ENCODE measurements at places on chromosomes 7 and 10. TPM values are rescaled to one million over a fixed set of nuclear protein-coding genes. Genes with fewer than 3 reads are reported as not detected.
A peak's percentile ranks its signal among the peaks of the same experiment; 100 is the strongest.

GRCh38 chr10:126650161-126650560, 20.3 kb downstream of the C10orf90 start:
- DNase-seq, result peak; percentile 60
- H3K27ac ChIP-seq, result no peak overlapping the region
- no peaks in the 10 kb centered on the region for H3K27me3 ChIP-seq
- H3K36me3 ChIP-seq, result no peaks in the 10 kb centered on the region
- H3K4me1 ChIP-seq, result no peaks in the 10 kb centered on the region
- H3K4me3 ChIP-seq, result no peak overlapping the region

Gene TMEM168
- total RNA-seq, result 14.1 TPM

DNA sequence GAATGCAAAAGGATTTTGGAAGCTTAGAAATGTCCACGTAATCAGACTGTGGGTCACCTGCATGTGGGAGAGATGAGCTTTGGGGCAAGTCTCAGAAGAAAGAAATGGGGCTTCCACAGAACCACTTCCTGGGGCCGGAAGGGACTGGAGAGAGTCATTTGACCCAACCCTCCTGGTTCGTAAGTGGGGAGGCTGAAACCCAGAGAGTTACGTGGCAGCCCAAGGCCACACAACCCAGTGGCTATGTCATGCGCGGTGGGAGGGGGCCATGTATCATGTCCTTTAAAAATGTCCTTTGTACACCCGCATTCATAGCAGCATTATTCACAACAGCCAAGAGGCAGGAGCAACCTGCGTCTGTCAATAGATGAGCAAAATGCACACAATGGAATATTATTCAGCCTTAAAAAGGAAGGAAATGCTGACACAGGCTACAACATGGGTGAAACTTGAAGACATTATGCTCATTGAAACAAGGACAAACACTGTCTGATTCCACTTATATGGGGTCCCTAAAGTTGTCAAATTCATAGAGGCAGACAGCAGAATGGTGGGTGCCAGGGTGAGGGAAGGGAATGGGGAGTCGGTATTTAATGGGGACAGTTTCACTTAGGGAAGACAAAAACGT, 15.1 kb downstream of the CAMK2B start:
- no peaks in the 10 kb centered on the region for H3K36me3 ChIP-seq
- no peak overlapping the region for H3K27ac ChIP-seq
- no peaks in the 10 kb centered on the region for H3K4me1 ChIP-seq
- H3K4me3 ChIP-seq, result peak overlapping the region; percentile 44
- no peak for DNase-seq

Gene NAT16
- total RNA-seq, result not detected

GRCh38 chr7:9776900-9777299, 1196.8 kb upstream of the PHF14 start:
- DNase-seq, result no peak
- H3K27ac ChIP-seq, result no peak overlapping the region
- H3K27me3 ChIP-seq, result no peaks in the 10 kb centered on the region
- H3K4me1 ChIP-seq, result no peaks in the 10 kb centered on the region
- no peaks in the 10 kb centered on the region for H3K36me3 ChIP-seq

DNA sequence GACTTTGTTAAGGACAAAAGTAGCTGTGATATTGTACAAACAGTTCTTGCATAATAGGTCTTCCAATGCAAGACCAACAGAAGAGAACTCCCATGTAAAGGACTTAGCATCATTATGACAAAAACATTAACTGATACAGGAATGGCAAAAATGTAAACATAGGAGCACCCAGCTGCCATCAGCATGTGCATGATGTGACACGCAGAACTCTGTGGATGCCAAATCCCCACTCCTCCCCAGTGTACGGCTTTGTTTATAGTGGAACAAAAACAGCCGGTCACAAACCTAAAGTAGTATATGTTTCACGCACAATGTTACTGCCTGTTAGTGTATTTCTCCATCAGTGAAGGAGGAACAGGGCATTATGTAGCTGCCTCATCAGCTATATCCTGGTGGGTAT, 316.0 kb upstream of the AOAH start:
- no peaks in the 10 kb centered on the region for H3K36me3 ChIP-seq
- DNase-seq, result peak; percentile 29
- no peak overlapping the region for H3K4me3 ChIP-seq
- H3K27ac ChIP-seq, result no peak overlapping the region

GRCh38 chr7:145147865-145148264, 312.0 kb upstream of the TPK1 start:
- no peak overlapping the region for H3K27ac ChIP-seq
- H3K36me3 ChIP-seq, result no peaks in the 10 kb centered on the region
- no peak for DNase-seq
- H3K4me1 ChIP-seq, result no peaks in the 10 kb centered on the region

GRCh38 chr10:50516171-50516570, 107.6 kb downstream of the SGMS1 start:
- no peaks in the 10 kb centered on the region for H3K36me3 ChIP-seq
- no peak for DNase-seq
- H3K4me3 ChIP-seq, result no peak overlapping the region
- H3K4me1 ChIP-seq, result peaks cover 4% of the 10 kb centered on the region
- H3K27me3 ChIP-seq, result no peaks in the 10 kb centered on the region
- H3K27ac ChIP-seq, result no peak overlapping the region

- no peak overlapping the region for H3K4me3 ChIP-seq
- H3K4me1 ChIP-seq, result peaks cover 13% of the 10 kb centered on the region
- H3K27ac ChIP-seq, result peak overlapping the region; percentile 35
- DNase-seq, result no peak
Measured at GRCh38 chr7:137881607-137882260, 35.0 kb upstream of the DGKI start.

GRCh38 chr10:52570490-52570889, 202.1 kb downstream of the MBL2 start:
- H3K4me1 ChIP-seq, result no peaks in the 10 kb centered on the region
- no peak for DNase-seq

GRCh38 chr7:107538001-107538400, 25.7 kb downstream of the COG5 start:
- no peak overlapping the region for H3K4me3 ChIP-seq
- no peak overlapping the region for H3K27ac ChIP-seq
- no peaks in the 10 kb centered on the region for H3K36me3 ChIP-seq
- H3K4me1 ChIP-seq, result no peaks in the 10 kb centered on the region
- no peaks in the 10 kb centered on the region for H3K27me3 ChIP-seq

DNA sequence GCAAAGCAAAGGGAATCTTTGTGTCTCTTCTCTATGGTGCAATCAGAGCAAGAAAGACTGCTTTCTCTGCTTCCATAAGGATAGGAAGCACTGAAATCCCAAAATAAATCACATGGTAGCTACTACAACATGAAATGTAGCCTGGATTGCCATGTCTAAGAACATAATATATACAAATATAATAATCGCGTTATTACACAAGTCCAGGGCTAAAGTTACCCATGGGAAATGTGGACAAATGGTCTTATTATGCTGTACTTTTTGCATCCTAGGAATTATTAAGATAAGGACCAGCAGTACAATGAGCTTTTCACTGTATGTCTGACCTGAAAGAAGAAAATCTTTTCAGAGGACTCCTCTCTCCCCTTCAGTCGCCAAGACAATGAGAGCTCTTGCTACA, 23.5 kb upstream of the PPP3CB start:
- no peak for DNase-seq

GRCh38 chr7:108511939-108512338, 14.0 kb downstream of the PNPLA8 start:
- no peaks in the 10 kb centered on the region for H3K4me1 ChIP-seq
- H3K36me3 ChIP-seq, result peaks cover 4% of the 10 kb centered on the region

DNA sequence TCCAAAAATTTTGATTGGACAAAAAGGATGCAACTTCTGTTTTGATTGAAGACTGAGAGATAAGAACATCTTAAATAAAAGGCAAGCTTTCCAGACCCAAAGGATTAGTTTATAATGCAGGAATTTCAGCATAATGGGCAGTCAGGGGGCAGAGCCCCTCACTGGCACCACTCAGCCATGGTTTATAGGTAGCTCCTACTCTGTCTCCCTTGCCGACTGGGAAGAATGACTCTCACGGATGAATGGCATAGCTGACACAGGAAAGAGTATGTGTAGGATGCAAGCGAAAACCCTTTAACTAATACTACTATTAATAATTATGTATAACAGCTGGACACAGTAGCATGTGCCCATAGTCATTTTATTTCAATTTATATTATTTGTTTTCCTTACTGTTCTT, 53.3 kb downstream of the GALNT11 start:
- H3K36me3 ChIP-seq, result no peaks in the 10 kb centered on the region
- DNase-seq, result no peak
- H3K4me3 ChIP-seq, result no peak overlapping the region
- no peaks in the 10 kb centered on the region for H3K27me3 ChIP-seq
- no peak overlapping the region for H3K27ac ChIP-seq
- H3K4me1 ChIP-seq, result no peaks in the 10 kb centered on the region

Gene SUN3
- total RNA-seq, result not detected

- no peak overlapping the region for H3K27ac ChIP-seq
- H3K27me3 ChIP-seq, result no peaks in the 10 kb centered on the region
- no peak overlapping the region for H3K4me3 ChIP-seq
- H3K4me1 ChIP-seq, result no peaks in the 10 kb centered on the region
- H3K36me3 ChIP-seq, result peaks cover 30% of the 10 kb centered on the region
Measured at GRCh38 chr10:3116508-3117100, 49.3 kb downstream of the PFKP start.

- H3K27ac ChIP-seq, result no peak overlapping the region
- H3K27me3 ChIP-seq, result no peaks in the 10 kb centered on the region
- H3K4me1 ChIP-seq, result peaks cover 2% of the 10 kb centered on the region
- peak; percentile 44 for DNase-seq
Measured at GRCh38 chr7:158809596-158809995, 19.7 kb downstream of the ESYT2 start.

Gene PON1
- total RNA-seq, result not detected

DNA sequence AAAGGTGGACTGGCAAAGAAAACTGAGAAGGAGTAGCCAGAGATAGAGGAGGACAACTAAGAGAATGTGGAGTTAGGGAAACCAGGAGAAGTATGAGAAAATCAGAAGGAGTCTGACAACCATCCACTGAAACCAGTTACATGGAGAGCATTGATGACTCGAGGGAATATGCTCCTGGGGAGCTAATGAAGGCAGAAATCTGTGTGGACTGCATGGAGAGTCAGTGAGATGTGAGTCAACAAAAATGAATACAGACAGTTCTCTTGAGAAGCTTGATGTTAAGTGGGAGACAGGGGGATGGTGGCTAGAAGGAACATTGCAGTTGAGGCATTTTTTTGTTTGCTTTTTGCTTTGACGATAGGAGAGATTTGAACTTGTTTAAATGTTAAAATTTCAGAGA, 34.3 kb upstream of the ZNF32 start:
- no peaks in the 10 kb centered on the region for H3K4me1 ChIP-seq
- H3K27me3 ChIP-seq, result no peaks in the 10 kb centered on the region
- no peak for DNase-seq
- no peak overlapping the region for H3K4me3 ChIP-seq
- H3K36me3 ChIP-seq, result no peaks in the 10 kb centered on the region
- H3K27ac ChIP-seq, result no peak overlapping the region

DNA sequence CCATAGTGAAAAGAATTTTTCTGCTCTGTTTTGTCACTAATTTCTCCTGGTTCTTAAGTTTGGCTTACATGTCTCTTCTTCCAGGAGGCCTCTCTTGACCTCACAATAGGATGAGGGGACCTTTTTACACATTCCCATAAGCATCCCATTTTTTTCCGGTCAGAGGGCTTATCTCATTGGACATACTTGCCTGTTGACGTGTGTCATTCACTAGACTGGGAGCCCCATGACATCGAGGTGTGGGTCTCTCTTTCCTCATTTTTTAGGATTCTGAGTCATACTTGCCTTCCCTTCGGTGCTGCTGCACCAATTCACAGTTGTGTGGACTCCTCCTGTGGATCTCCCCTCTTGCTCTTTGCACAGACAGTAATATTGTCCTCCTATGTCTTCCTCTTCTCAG, 601.8 kb downstream of the GATA3 start:
- DNase-seq, result no peak
- H3K36me3 ChIP-seq, result no peaks in the 10 kb centered on the region
- no peaks in the 10 kb centered on the region for H3K4me1 ChIP-seq
- H3K27ac ChIP-seq, result no peak overlapping the region
- no peaks in the 10 kb centered on the region for H3K27me3 ChIP-seq
- H3K4me3 ChIP-seq, result no peak overlapping the region

Gene PRKAG2
- 11.9 TPM for total RNA-seq

- no peak for DNase-seq
- H3K36me3 ChIP-seq, result no peaks in the 10 kb centered on the region
- H3K4me1 ChIP-seq, result no peaks in the 10 kb centered on the region
- no peak overlapping the region for H3K4me3 ChIP-seq
- H3K27me3 ChIP-seq, result no peaks in the 10 kb centered on the region
- H3K27ac ChIP-seq, result no peak overlapping the region
Measured at GRCh38 chr7:141246426-141246825, 172.6 kb downstream of the TMEM178B start.

Gene FRAT1
- total RNA-seq, result 2.8 TPM

DNA sequence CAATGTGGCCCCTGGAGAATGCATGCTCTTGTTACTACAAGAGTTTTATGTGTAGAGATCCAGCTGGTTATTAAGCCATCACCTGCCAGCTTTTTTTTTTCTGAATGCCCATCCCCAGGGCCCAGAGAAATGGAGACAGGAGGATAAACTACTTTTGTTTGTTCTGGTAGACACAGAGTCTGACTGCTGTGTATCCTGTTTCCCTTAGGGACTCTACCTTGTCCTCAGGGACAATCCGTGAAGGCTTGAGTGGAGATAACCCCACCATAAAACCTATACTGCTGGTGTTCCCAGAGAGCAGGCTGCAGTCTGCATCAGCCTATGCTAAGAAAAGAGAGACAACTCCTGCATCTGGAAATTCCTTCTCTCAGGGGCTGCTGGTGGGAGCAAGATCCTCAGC, at the start of gene OR2A5:
Gene OR2A5 (plus strand): TSS at position 301 of the 400 bp plus-strand sequence. CDS start 1,454 bp downstream, outside the sequence.
- H3K4me1 ChIP-seq, result no peaks in the 10 kb centered on the region
- H3K27me3 ChIP-seq, result no peaks in the 10 kb centered on the region
- no peak for DNase-seq
- H3K27ac ChIP-seq, result no peak within 1 kb of the TSS
- H3K36me3 ChIP-seq, result no peaks in the 10 kb centered on the region

Gene SLC37A3
- total RNA-seq, result 53.5 TPM

DNA sequence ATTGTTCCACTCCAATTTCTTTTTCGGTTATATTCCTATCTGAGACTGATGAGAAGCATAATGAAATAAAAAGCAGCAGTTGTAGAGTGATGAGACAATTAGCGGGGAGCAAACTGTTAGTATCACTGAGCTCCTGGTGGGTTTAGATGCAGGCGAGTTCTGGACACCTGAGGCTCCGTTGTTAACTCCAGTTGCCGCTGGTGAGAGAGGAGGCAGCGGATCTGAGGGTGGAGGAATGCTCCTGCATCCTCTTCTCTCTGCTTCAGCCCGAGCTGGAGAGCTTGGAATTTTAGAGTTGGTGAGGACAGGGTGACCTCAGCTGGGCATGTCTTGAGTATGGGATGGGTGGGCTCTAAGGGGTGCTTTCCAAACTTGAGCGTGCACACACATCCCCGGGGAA, 31.4 kb downstream of the LRMDA start:
- H3K27me3 ChIP-seq, result no peaks in the 10 kb centered on the region
- no peaks in the 10 kb centered on the region for H3K36me3 ChIP-seq
- no peaks in the 10 kb centered on the region for H3K4me1 ChIP-seq
- H3K4me3 ChIP-seq, result no peak overlapping the region
- DNase-seq, result no peak

Gene GSTK1
- total RNA-seq, result 110 TPM

Gene AOC1
- not detected for total RNA-seq

GRCh38 chr7:84025332-84025927, 169.2 kb downstream of the SEMA3A start:
- no peaks in the 10 kb centered on the region for H3K36me3 ChIP-seq
- peak; percentile 99 for DNase-seq
- peaks cover 6% of the 10 kb centered on the region for H3K4me1 ChIP-seq
- no peaks in the 10 kb centered on the region for H3K27me3 ChIP-seq
- peak overlapping the region; percentile 31 for H3K27ac ChIP-seq
